ENCODE measurements at places on chromosomes 11 and 22.

DNA sequence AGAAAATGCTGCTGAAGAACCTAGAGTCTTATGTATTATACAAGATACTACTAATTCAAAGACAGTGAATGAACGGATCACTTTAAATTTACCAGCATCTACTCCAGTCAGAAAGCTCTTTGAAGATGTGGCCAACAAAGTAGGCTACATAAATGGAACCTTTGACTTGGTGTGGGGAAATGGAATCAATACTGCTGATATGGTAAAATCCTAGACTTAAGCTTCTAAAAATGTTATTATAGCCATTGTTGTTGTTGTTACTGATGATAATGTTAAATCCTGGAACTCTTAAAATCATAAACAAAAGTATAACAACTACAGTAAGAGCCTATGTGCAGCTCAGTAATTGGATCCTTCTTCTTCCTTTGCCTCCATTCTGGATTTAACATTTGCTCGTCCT is 38.4 kb downstream of the USP47 start:
- no peak for DNase-seq

DNA sequence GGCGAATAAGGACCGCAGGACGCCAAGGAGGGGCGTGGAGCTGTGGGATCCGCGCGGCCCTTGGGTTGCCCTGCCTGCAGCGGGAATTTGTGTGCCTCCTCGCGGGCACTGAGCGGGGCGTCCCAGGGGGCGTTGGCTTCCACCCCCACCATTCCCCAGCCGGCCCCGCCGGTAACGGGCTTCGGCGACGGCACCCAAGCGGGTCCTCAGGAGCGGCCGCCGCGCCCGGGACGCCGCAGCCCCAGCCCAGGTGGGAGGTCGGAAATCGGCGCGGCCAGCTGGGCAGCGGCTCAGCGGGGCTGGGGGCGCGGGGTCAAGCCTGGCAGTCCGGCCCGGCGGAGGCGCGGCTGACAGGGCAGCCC is 320 bp downstream of the CLTCL1 start:
- peak; percentile 39 for DNase-seq

- no peak for DNase-seq
These were observed 22.6 kb downstream of the SLC22A12 start for GRCh38 chr11:64613648-64614047.

GRCh38 chr22:35212996-35213395 is 44.3 kb upstream of the HMGXB4 start:
- no peak for DNase-seq

DNA sequence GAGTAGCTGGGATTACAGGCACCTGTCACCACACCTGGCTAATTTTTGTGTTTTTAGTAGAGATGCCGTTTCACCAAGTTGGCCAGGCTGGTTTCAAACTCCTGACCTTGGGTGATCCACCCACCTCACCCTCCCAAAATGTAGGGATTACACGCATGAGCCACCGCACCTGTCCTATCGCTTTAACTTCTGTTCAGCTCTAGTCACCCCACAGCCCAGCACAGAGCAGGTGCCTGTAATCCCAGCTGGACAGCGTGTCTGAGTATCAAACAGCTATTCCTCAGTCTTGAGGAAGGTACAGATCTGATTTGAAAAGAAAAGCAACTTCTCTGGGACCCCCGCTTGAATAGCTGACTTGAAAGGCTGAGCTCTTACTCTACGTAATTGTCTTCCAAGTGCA is 149.1 kb downstream of the CTTN start:
- no peak for DNase-seq

DNA sequence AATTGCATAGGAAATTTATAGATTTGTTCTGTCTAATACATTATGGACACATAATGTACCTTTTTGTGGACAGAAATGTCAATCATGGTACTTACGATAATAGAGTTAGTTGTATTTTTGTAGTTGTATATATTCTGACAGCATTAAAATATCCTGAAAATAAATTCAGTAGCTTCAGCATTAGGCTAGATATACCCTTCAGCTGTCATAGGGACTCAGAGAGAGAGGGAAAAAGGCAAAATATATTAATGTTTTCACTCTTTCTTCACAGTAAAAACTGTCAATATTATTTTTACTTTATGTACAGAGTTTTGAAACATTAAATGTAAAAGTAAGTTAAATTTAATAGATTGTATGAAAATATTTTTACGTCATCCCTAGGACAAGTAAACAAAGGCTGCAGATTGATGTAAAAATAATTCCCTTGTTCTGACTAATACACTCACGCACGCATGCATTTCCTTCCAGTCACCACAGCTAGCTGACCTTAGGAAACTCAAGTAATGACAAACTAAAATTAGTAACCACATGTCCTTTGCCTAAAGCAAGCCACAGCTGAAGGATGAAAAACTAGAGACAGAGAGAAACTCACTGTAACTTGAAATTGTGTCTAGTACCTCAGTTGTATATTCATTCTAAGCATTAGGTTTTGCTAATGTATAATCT is 104.7 kb upstream of the CARD18 start:
- DNase-seq, result no peak

- peak; percentile 70 for DNase-seq
These were observed 13.3 kb upstream of the CYP2R1 start for GRCh38 chr11:14905104-14906033.

GRCh38 chr11:86196913-86197312 is 47.6 kb upstream of the EED start:
- DNase-seq, result no peak

GRCh38 chr22:45314786-45315185 is 5.1 kb downstream of the FAM118A start:
- no peak for DNase-seq

DNA sequence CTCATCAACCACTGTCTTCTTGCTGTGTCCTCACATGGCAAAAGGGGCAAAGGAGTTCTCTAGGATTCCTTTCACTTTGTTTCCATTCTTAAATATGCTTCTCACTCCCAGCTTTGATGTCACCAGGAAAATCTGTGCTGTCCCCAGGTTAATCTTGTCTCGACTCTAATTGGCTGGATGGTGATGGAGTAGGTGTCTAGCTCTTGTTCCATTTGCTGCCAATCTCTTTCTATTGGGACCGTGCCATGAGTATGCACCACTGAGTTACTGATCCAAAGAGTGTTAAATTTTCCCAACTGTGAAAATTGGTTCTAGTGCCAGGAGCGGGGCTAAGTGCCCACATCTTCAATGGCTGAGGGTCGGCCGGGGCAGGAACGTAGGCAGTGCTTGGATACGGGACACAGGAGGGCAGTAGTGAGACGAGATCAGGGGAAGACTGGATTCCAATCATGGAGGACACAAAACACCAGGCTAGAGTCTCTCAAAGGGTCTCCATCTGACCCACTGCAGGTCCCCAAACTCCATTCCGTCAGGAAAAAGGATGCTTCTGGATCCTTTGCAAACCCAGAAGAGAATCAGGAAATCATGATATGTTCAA is 47.7 kb upstream of the CSNK2A3 start:
- DNase-seq, result no peak

DNA sequence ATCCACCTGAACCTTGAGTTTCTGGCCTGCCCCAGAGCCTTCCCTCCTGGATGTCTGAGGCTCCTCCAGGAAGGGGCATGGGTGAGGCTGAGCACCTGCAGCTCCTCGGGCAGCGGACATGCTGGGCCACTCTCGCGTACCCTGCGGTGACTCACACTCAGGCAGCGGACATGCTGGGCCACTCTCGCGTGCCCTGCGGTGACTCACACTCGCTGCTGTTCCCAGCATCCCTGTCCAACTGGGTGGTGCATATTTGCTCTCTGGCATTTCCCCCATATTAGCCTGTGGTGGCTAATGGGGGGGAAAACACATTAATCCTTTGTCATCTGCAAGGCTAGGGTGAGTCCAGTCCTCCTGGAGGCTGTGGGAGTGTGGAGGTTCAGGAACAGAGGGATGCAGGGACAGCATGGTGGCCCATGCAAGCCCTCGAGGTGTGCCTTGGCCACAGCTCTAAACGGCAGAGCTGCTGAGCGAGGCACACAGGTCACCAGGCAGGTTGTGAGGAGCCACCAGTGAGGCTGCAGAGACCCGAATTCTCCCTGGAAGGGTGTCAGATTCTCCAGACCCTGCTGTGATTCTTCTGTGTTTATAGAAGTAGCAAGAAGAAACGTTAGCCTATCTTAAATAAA is 728.1 kb downstream of the BRD1 start:
- DNase-seq, result no peak

GRCh38 chr11:1459219-1459575 is 27.4 kb downstream of the MOB2 start:
- no peak for DNase-seq

GRCh38 chr11:2110521-2110920 is 28.7 kb downstream of the IGF2 start:
- DNase-seq, result no peak

DNA sequence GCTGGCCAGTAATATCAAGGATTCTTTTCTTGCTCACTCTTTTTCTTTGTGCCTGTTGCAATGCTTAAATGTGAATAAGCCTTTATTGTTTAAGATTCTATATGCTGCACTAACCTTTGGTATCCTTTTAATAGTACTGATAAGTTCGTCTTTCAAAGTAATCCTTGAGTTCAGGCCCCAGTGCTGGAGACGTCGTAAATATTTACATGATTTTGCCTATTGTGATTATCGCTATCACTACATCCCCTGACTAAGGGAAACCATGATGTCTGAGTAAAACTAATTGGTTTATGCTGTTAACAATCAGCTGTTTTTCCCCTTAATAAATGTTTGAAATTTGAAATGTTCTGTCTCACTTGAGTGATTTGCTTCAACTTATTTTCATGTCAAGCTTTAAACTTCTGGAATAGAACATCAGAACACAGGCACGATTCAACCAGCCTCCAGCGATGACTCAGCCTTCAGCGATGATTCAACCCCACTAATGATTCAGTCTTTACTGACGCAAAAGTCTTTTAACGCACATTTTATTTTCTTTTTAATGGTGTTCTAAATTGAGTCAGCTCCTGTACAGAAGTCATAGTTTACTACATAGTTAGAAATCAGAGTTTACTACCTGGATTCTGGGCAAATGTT is 3.9 kb downstream of the HTATIP2 start:
- DNase-seq, result no peak

- no peak for DNase-seq
These were observed 10.5 kb downstream of the SMTNL1 start for GRCh38 chr11:57547854-57548377.

DNA sequence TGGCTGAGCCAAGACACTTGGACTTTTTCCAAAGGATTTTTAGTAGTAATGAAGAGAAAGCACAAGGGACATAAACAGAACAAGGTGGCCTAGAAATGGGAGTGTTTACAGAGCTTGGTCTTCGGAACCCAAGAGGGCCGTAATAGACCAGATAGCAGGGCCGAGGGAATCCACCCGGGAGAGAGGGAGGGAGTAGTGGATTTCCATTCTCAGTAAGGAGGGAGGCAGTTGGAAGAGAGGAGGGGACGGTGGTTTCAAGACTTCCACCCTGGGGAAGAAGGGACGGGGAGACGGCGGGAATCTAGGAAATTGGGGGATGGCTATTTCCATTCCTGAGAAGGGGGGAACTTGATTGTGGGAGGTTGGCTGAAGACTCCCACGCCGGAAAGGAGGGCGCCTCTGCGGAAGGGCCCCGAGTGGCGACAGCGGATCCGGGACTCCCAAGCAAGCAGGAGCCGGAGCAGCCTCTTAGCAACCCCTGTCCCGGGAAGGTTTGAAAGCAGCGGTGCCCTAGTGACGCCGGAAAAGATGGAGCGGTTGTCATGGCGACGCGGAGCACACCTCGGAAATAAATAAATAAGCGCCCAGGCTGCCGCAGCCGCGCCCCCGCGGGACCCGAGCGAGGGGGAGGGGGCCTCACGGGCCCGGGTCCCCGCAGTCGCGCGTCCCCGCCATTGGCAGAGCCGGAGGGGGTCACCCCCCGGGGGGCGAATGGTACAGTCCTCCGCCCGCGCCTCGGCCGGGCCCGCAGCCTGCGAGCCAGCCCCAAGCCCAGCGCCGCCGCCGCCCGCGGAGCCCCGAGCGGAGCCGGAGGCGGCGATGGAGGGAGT is 31.6 kb downstream of the EIF3F start:
- peak; percentile 74 for DNase-seq

DNA sequence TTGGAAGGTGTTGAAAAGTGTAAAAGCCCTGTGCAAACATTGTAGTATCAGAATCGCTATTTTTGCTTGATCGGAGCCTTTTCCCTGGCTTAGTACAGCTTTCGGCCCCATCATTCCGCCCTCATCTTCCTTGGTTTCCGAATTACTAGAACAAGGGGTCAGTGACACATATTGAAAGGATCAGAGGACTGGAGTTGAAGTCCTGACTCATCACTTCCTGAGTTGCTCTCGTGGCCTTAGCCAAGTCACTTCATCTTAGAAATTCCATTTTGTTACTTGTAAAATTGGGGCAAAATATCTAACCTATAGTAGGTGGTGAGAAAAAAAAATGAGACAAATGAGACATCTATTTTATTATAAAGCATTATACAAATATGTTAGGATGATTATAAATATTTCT is 375.0 kb downstream of the NTM start:
- DNase-seq, result no peak

- DNase-seq, result no peak
These were observed 19.1 kb downstream of the INCENP start for GRCh38 chr11:62142921-62143320.

- peak; percentile 41 for DNase-seq
These were observed 9.2 kb upstream of the CBL start for GRCh38 chr11:119196833-119197483.

DNA sequence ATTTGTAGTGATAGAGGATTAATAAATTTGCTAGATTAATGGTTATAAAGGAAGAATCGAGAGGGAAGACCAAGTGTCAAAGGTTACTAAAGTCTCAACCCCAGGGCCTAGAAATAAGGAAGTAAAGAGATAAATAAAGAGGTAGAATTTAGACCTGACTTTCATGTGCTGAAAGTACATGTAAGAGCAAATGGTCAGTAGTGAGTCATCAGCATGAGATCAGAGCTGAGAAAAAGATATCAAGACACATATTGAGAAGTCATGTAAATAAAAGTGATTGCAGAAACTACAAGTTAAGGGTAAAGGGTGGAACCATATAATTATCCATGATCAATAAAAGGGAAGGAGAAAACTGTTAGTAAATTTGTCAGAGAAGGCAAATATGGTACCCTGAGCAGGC is 1.4 kb upstream of the OR8B8 start:
- DNase-seq, result no peak

DNA sequence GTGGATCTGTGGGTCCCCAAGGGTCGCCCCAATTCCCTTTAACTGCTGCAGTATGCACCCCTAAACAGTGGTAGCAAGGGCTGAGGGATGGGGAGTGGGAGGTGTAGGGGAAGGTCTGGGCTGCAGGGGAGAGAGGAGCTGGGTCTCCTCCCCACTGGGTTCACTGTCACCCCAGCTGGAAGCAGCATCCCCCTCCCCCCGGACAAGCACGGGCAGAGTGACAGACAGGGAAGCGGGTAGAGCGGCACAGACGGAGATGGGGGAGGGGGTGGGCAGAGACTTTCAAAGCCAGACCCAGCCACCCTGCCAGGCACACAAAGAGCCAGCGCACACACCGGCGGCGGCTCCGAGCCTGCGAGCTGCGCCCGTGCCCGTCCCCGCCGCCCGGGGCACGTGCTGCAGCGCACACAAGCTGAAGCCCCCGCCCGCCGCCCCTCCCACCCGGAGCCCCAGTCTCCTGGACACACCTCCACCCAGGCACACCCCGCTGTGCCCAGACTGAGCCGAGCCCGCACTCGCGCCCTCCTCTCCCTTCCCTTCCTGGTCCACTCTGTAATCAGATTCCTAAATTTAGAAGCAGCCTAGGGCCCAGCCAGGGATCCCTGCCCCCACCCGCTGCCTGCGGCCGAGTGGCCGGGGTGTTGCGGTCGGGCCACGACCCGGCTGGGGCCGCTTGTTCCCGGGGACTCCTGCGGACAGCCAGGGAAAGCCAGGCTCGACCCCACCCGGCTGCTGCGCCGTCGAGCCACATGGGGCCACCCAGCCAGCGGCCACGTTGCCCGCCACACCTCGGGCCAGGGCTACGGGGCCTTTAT is 935 bp upstream of the RCOR2 start:
- DNase-seq, result peak; percentile 24

- DNase-seq, result no peak
These were observed 16.9 kb downstream of the SMCO4 start for GRCh38 chr11:93526346-93526633.

All from T-helper 9 cell (primary cell).